ENCODE measurements at places on chromosomes 16 and 17. TPM values are rescaled to one million over a fixed set of nuclear protein-coding genes. Genes with fewer than 3 reads are reported as not detected.
A peak's percentile ranks its signal among the peaks of the same experiment; 100 is the strongest.

- no peak for DNase-seq
Observed at GRCh38 chr16:76441391-76441790, 164.2 kb downstream of the CNTNAP4 start.

The IL21R gene
- 0.51 TPM for total RNA-seq

The ADAM11 gene
- total RNA-seq, result 0.18 TPM

GRCh38 chr16:78675312-78675711 is 575.9 kb downstream of the WWOX start:
- no peak for DNase-seq

The NHERF2 gene
- 44.1 TPM for total RNA-seq

DNA sequence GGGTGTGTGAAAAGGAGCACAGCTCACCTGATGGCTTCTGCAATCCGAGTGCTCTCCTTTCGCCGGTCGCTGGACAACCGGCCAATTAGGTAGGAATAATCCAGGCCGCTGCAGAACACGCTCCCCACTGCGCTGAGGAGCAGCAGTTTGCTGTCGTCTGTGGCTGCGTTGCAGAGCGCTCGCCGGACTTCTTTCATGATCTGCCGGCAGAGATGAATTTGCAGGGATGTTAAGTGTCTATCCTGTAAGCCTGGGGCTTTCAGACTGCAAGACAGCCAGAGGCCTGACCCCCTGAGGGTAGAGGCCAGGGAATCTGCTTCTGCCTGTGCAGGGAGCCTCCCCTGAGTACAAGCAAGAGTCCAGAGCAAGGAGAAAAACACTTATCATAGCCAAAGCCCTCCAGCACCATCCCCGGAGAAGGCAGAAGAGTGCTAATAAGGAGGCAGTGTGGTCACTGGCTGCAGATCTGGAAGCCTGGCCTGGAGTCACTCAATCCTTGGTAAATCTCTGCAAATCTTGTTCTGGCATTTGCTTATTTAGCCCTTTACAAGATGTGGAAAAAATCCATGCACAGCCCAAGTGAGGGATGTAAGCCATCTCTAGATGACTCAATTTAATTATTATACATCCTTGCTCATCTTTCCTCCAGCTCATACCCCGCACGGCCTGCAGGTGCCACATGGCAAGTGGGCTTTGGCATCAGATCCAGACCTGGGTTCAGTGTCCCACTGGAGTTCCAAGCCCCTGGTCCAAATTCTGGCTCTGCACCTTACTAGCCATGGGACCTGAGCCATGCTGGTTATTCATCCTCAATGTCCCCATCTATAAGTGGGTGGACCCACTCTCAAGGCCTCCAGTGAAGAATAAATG is 80.2 kb downstream of the DYNLRB2 start:
- DNase-seq, result no peak

DNA sequence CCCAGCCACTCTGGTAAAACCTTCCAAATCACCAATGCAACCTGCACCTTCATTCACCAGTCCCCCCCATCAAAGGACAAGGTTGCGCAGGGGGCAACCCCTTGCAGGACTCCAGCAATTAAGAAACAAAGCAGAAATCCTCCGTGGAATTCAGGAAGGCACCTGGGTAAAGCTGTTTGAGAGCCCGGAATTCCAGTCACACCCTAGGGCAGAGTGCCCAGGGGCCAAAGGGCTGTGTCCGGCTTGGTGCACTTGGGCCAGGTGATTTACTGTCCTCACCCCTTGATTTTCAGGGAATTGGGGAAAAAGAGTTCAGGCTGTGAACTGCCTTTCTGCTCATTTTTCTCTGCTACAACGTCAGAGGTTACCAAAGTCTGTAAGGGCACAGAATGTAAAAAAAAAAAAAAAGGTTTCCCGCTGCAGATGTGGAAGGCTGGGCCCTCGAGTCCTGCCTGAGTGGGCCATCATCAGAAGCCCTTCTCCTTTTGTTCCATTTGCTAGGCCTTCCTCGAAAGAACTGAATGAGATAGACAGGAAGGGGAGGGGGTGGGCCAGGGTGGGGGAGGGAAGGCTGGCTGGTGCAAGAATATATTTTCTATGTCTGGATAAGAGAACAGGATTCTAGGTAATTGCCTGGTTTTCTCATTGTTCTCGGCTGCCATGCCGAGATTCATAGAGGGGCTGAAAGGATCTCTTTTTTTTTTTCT is 266.5 kb upstream of the PSMD7 start:
- no peak for DNase-seq

GRCh38 chr16:31427441-31428278 is 500 bp downstream of the COX6A2 start:
- DNase-seq, result peak; percentile 85

DNA sequence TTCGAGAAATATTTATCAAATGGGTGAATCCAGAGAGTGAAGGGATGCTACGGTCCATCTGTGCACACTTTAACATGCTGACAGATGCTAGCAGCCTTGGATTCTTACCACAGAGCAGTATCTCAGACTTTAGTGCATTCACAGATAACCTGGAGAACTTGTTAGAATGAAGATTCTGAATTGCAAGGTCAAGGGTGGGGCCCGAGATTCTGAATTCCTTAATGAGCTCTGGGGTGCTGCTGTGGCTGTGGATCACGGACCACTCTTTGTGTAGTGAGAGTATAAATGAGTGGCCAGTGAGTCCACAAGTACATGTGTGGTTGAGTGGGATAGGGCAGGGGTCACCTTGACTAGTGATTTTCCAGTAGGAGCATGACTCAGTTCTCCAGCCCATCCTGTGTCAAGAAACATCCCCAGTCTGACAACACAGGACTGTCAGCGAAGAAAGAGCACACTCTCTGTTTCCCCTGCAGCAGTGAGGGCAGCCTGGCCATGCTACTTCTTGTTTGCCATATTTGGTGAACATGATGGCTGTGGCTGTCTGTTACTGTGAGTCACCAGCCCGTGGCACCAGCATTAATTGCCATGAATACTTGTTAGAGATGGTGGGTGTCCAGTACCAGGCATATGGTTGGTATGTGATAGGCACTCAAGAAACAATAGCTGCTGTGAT is 13.0 kb upstream of the SALL1 start:
- no peak for DNase-seq

The FAM20A gene
- total RNA-seq, result not detected

The SLC5A2 gene
- total RNA-seq, result 0.07 TPM

GRCh38 chr16:35908942-35909341 is 2449.5 kb downstream of the TP53TG3F start:
- DNase-seq, result peak; percentile 25

DNA sequence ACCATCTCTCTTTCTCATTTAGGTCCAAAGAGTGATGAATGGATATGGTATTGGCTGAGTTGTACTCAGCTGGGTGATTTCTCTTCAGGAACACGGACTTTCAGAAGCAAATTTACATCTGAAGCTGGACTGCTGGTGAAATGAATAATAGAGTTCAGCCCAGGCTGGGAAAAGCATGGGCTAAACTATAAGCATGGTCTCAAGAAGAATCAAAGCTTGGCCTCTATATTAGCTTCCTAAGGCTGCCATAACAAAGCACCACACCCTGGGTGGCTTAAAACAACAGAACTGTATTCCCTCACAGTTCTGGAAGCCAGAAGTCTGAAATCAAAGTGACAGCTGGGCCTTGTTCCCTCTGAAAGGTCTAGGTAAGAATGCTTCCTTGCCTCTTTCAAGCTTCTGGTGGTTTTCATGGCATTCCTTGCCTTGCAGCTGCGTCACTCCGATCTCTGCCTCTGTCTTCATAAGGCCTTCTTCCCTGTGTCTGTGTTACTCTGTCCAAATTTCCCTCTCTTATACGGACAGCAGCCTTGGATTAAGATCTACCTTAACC is 89.8 kb upstream of the CES5A start:
- DNase-seq, result no peak

- no peak for DNase-seq
Observed at GRCh38 chr17:8005357-8005756, 2.9 kb downstream of the GUCY2D start.

The TMEM220 gene
- total RNA-seq, result not detected

- peak; percentile 97 for DNase-seq
Observed at GRCh38 chr17:75109407-75110233, at the start of gene ARMC7. TSS of gene ARMC7 (plus strand) at chr17:75109969. CDS start at chr17:75110289, 320 bp downstream.

- no peak for DNase-seq
Observed at GRCh38 chr16:30652718-30653117, 2.0 kb downstream of the PRR14 start.

DNA sequence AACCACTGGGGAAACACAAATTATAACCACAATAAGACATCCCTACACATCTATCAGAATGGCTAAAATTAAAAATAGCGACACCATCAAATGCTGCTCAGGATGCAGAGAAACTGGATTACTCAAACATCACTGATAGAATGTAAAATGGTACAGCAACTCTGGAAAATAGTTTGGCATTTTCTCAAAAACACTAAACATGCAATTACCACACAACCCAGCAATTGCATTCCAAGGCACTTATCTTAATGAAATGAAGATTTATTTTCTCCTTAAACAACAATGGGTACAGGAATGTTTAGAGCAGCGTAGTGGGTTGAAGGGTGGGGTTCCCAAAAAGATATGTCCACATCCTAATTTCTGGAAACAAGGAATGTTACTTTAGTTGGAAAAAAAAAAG is 309.0 kb upstream of the PMFBP1 start:
- no peak for DNase-seq

GRCh38 chr17:28537219-28537610 is 15.2 kb downstream of the UNC119 start:
- no peak for DNase-seq

DNA sequence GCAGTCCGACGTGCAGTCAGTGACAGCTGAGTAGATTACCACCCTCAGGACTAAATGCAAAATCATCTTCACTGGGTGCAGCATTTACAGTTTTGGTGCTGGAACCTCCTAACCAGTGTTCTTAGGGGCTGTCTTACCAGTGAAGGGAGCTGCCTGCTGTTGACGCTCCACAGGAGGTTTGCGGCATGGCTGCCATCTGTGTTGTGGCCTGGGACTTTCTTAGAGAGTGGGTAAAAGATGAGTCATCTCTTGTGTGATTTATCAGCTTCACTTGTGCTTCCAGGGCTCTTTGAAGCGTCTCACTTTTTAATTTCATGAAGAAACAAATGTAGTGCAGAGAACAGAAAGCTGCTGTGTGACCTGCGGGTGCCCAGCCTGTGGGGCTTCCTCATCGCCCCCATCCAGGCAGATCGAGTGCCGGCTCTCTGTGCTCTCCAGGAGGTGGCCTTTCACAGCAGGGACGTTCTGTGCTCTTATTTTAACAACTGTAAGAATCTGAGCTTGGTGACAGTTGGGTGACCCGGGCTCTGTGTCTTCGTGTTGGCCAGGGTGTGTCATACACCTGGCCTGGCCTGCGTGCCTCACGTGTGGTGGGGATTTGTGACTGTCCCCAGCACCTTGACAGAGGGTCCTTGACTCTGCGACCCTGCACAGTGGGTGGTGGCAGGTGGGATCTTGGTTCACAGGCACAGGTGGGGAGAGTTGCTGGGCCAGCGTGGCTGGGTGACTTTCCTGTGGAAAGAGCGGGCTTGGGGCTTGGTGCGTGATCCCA is 24.3 kb upstream of the ZNF750 start:
- peak; percentile 78 for DNase-seq

GRCh38 chr16:8961811-8962390 is 1.8 kb downstream of the USP7 start:
- DNase-seq, result peak; percentile 62

The OTOA gene
- not detected for total RNA-seq

The RASL10B gene
- total RNA-seq, result 0.22 TPM

- no peak for DNase-seq
Observed at GRCh38 chr17:13727441-13728171, 125.9 kb upstream of the HS3ST3A1 start.

DNA sequence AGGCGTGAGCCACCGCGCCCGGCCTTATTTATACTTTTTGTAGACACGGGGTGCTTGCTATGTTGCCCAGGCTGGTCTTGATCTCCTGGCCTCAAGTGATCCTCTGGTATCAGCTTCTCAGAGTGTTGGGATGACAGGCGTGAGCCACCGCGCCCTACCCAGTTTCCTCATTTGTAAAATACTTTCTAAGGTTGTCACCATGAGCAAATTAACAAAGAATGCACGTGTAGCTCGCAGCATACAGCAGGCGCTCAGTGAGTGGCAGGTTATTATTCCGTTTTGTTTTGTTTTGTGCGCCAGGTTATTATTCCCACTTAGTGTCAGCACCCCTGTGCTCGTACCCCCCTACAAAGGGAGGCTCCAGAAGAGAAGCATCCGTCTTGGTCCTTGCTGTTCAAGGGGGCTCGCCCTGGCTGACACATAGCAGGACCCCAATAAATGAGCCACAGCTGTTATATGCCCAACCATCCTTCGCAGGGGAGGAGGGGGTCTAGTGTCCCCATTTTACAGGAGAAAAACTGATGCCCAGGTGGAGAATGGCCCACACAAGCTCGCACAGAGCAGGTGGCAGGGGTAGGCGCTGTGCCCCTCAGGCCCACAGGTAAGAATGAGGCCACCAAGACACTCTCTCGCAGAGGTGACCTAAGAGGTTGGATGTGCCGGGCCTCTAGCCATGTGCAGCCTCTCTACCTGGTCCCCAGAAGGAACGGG is 686 bp upstream of the MIEF2 start:
- DNase-seq, result no peak
